ENCODE measurements at places on chromosomes 3 and 15.

GRCh38 chr3:141506071-141506470, 19.2 kb downstream of the RASA2 start:
- DNase-seq: no peak

GRCh38 chr15:65076486-65077290, at the start of gene KBTBD13:
Gene KBTBD13, plus strand, starts transcription at chr15:65076746. Its CDS starts 70 bp downstream, at chr15:65076816.
- DNase-seq: no peak

DNA sequence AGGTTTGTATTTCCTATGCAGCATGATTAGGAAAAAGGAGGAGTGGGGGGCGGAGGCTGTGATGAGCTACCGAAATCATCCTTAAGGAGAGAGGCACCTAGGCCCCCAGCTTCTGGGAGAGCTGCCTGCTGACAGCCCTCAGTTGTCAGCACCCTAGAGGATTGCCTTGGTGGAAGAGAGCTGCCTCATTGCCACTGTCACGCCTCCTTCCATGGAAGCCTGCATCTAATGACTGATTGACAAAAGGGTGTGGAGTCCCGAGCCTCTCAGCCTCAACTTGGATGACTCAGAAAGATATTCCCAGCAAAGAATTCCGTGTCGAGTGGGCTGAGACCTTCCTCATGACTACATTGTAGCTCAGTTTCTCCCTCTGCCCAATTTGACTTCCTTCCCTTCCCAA, 320.4 kb upstream of the PROK2 start:
- DNase-seq: no peak

DNA sequence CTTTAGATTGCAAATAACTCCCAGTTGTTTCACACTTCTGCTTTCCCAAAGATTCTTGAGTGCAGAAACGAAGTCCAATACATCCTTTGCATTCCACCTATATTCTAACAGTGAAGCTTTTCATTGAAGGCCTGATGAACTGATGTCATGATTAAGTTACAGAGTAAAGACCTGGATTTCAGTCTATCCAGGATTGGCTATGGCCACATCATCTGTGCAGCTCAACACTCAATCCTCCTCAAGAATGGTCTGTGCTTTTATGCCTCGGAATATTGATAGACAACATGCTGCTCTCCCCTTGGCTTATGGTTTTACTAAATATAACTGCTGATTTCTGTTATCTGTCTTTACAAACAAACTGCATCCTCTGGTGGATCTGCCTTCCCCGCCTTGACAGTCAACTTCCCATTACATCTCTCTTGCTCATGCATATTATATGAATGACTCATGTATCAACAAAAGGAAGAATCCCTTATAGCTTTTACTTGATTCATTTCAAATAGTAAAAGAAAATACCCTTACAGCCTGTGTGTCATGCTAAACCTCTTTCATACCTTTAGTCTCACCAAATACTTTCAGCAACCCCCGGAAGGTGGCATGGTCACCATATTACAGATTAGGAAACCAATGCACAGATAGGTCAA, 59.5 kb downstream of the SCN11A start:
- DNase-seq: no peak

- peak; percentile 9 for DNase-seq
Observed at GRCh38 chr3:196868297-196868661, 559 bp downstream of the SENP5 start.

All from activated naive CD4-positive, alpha-beta T cell treated with Interleukin-2 at 50 U/mL for 16 hours (primary cell).